Epithelial cell of esophagus (primary cell): ENCODE measurements at places on chromosomes 4 and X.

DNA sequence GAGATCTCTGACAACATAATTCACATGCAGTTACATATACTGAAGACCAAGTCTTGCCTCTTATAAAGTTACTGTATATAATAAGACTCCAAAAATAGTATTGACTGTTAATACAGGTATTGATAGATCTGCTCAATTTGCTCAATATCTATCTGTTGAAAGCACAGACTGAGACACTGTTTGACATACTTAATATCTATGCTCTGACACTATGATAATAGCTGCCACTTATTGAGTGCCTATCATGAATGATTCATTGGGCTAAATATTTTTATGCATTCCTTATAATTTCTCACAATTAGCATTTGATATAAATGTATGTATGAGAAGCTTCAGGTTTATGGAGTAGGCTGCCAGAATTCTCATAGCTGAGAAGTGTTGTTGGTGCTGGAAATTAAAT is 1600.9 kb upstream of the IGFBP7 start:
- no peak for DNase-seq

GRCh38 chr4:150348079-150348478 is 233.9 kb upstream of the MAB21L2 start:
- DNase-seq, result peak; percentile 77

DNA sequence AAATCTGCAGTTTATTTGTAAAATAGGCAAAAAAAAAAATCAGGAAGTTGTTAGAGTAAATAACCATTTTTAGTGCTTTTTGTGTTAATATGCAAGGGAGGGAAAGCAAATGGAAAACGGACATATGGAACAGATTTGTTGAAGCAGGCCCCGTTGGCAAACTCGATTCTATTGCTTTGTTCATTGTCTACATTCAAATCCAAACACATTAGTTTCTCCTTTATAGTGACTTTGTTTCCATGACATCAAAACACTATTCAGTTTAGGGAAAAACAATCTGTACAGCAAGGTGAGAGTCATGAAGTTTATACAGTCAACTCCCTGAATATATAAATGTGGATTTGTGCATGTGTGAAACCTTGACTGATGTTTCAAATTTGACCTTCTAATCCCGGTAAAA is 142.2 kb downstream of the FAM47A start:
- no peak for DNase-seq

- no peak for DNase-seq
Observed at GRCh38 chr4:1992468-1993168, 16.2 kb downstream of the NELFA start.

- DNase-seq, result peak; percentile 95
Observed at GRCh38 chr4:142095886-142096605, 459.7 kb downstream of the IL15 start.

DNA sequence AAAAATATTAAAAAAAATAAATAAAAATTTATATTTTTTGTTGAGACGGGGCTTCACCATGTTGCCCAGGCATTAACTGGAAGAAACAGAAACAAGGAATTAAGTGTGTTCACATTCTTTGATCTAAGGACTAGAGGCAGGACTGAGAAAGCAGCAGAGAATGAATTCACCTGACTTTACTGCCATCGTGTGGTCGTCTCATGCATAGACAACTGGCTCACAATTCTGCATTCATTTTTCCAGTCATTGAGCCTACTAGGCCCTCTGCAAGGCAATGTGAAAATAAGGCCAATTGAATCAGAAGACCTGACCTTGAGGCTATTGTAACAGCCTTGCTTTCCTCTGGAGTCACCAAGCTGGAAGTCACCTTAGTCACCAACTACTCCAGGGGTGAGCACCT is 37.4 kb downstream of the LHFPL1 start:
- peak; percentile 48 for DNase-seq

DNA sequence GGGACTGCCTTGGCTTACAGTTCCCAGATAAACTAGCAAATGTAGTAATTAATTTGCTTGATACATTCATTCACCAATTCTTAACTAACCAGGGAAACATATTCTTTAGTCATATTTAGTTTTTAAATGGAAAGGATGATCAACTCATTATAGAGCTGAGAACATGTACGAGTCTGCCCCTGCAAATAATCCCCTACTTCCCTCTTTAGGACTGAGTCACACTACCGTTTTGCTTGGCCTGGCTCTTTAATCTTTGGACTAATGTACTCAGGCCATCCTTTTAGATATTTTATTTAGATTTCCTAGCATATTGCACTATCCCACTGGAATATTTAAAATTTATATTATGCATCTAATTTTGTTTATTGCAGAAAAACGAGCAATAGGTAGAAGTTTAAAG is 105.5 kb upstream of the LCORL start:
- DNase-seq, result peak; percentile 50

DNA sequence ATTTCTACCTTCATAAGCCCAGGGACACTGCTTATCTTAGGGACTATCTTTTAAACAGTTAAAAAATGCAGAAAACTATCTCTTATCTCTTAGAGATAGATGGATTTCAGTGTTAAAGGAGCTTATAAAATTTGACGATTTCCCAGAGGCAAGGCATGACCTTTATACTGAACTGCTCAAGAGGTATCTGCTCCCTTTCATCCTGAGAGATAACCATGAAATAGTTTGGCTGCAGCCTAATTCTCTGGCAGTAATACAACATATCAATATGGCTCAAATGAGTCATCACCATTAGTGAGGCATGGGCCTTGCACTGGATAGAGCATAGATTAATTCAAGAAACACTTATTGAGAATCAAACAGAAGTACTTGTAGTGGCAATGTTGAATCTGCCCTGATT is 348.2 kb upstream of the GRIA3 start:
- no peak for DNase-seq

- no peak for DNase-seq
Observed at GRCh38 chr4:3307486-3307885, 14.7 kb downstream of the RGS12 start.

- DNase-seq, result no peak
Observed at GRCh38 chr4:169611157-169611556, 1.2 kb downstream of the NEK1 start.

GRCh38 chrX:30982467-30982866 is 89.4 kb downstream of the FTHL17 start:
- no peak for DNase-seq

DNA sequence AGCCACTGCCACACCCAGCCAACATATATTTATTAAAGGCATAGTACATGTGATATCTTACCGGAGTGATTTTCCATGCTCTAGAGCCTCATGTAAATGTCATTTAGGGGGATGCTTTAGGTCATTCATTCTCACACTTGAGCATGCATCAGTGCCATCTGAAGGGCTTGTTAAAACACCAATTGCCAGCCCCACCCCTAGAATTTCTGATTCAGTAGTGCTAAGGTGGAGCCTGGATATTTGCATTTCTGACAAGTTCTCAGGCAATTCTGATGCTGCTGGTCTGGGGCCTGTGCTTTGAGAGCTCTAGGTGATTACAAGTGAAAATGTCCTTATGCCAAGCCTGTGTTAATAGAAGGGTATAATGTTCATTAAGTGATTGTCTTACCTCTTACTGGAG is 107.7 kb downstream of the PHEX start:
- peak; percentile 24 for DNase-seq

GRCh38 chrX:24168807-24169206 is 19.3 kb downstream of the ZFX start:
- no peak for DNase-seq

DNA sequence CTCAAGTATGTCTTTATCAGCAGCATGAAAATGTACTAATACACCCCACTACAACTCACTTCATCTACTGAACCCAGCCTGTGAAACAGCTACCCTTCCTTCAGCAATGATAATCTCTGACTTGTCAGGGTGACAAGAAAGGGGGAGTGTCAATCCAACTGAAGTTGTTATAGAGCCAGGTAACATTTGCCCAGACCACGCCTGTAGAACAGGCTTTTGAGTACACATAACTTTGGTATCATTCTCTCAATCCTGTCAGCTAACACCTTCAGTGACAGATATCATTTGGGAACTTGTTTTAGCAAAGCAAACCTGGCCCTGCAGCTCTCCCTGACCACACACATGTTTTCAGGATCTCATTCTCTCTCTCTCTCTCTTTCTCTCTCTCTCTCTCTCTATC is 592.2 kb downstream of the SMARCA1 start:
- no peak for DNase-seq

DNA sequence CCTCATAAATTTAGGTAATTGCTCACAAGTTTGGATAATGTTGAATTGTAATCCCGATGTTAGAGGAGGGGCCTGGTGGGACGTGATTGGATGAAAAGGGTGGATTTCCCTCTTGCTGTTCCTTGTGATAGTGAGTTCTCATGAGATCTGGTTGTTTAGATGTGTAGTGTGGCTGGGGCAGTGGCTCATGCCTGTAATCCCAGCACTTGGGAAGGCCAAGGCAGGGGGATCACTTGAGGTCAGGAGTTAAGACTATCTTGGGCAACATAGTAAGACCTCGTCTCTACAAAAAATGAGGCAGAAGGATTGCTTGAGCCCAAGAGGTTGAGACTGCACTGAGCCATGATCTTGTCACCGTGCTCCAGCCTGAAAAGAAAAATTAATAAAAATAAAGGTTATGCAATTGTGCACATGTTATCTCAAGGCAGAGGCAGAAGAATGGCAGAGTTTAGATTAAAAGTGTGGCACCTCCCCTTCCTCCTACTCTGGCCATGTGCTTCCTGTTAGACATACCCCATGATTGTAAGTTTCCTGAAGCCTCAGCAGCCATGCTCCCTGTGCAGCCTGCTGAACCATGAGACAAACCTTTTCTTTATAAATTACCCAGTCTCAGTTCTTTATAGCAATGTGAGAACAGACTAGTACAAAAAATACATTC is 36.5 kb downstream of the ERVMER34-1 start:
- no peak for DNase-seq

- peak; percentile 81 for DNase-seq
Observed at GRCh38 chr4:174437324-174437723, 85.0 kb downstream of the HPGD start.

GRCh38 chrX:31117266-31117665 is 45.4 kb upstream of the FTHL17 start:
- no peak for DNase-seq

- DNase-seq, result no peak
Observed at GRCh38 chr4:40971338-40971737, 221.6 kb downstream of the NSUN7 start.

- DNase-seq, result no peak
Observed at GRCh38 chrX:69216446-69216845, 51.2 kb upstream of the PJA1 start.

- DNase-seq, result no peak
Observed at GRCh38 chrX:141879616-141880015, 24.1 kb upstream of the MAGEC1 start.

GRCh38 chr4:3201718-3202702 is 46.9 kb upstream of the MSANTD1 start:
- no peak for DNase-seq

- DNase-seq, result peak; percentile 25
Observed at GRCh38 chr4:71132486-71132885, 139.0 kb downstream of the DCK start.

- DNase-seq, result no peak
Observed at GRCh38 chrX:45840411-45840950, 639.8 kb upstream of the DIPK2B start.
